Germinal center (tissue), 1 donor: ENCODE measurements at places on chromosomes 11 and 22.

DNA sequence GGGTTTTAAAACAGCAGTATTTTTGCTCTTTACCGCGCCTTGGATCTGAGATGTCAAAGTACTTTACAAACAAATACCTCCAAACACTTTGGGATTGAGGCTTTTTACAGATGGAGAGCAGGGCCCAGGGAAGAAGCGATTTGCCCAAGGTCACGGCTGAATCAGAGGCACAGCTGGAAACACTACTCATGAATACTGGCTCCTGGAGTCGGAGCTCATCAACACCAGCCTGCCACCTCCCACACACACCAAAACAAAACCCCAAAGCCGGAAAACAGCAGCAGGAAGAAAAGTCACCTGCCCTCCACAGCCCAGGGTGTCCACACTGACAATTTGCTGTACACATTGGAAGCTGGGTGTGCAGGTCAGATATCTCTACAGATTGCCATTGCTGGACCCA is 339.4 kb downstream of the CADM1 start:
- DNase-seq: no peak

DNA sequence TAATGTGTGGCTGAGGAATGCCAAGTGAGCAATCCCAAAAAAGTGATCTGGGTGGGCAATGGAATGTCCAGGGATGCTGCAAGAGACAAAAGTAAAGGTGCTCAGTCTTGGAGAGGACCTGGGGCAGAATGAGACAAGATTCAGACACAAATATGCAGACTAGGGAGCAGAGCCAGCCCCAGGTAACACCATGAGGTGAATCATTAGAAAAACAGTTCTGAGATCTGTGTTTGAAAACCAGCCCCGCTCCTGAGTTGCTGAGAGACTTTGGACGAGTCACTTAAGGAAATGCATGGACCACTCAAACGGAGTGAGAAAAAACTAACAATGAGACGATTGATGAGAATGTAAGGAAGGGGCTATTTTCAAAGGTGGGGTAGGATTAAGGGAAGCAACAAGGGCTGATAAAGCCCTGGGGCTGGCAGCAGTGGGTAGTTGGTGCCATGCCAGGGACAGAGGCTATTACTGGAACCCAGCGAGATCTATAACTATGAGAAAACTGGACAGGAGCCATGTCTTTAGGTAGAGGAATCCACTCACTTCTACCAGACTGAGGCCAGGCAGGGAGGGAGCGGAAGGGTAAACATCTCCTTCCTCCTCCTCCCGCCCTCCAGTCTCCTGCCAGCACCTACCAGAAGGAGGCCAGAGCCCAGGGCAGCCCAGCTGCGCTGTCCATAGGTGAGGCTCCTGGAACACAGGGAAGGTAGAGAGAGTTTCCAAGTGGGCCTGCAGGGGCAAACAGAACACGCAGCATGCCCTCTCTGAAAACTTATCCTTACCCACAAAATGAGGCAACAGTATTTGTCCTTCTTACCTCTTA is 130.4 kb upstream of the TEAD1 start:
- DNase-seq: no peak

DNA sequence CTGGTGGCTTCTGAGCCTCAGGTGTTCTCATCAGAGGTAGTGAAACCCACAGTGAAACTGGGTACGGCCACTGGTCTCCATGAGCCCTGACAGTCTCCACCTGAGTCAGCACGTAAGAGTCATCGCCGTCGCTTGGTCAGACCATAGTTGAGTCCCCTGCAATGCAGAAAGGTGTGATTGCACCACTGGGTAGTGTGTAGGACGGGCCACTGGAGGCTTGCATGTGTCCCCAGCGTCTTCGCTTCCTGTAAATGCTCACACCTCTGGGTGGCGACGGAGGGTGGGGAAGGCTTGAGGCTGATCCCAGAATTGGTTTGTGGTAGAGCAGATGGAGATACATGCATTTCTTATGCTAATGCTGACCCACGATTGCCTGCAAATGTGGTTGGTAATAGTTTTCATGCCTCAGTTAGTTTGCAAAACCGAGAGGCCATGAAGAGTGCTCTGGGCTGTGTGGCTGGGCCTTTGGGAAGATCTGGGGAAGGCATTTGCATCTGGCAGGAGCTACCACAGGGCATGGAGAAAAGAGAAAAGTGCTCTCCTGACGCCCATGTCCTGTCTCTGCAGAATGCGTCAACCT is 26.5 kb downstream of the CTTN start:
- no peak for DNase-seq

DNA sequence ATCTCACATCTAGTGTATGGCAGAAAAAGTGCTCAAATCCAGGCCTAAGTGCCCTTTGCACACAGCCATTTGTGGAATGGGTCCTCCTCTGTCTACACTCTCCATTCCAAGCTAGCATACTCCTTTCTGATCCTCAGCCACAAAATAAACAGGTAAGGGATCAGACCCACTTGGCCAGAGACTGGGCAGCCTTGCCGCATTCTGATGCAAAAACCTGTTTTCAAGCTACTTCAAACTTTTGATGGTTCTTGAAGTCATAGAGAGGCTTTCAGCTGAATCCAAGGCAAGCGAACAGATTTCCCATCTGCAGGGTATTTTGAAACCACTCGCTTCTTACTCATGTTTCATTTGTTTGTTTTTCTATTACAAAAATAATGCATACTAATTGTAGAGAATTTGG is 136.6 kb upstream of the NAV2 start:
- no peak for DNase-seq

GRCh38 chr11:87597725-87598124 is 560.0 kb downstream of the TMEM135 start:
- DNase-seq: no peak

- DNase-seq: no peak
Observed at GRCh38 chr11:17414317-17414737, 25.9 kb upstream of the KCNJ11 start.

DNA sequence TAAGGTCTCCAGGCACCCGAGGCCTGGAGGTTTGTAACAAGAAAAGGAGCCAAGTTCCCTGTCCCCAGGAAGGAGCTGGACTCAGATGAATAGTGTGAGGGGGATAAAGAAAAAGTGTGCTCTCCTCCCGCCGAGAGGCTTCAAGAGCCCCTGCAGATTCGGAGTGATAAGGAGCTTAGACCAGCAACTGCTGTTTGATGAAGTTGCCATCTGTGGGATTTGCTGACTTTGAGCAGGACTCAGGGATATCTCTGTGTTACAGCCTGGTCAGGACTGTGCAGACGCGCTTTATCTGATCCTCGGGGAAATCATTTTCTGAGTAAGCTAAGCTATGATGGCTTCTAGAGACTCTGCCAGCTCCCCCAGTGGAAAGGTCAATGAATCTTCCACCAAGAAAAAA is 1017.0 kb downstream of the TBC1D22A start:
- no peak for DNase-seq

GRCh38 chr11:45212566-45213315 is 66.3 kb downstream of the PRDM11 start:
- no peak for DNase-seq

GRCh38 chr11:134597452-134597851 is 185.4 kb upstream of the B3GAT1 start:
- DNase-seq: no peak

DNA sequence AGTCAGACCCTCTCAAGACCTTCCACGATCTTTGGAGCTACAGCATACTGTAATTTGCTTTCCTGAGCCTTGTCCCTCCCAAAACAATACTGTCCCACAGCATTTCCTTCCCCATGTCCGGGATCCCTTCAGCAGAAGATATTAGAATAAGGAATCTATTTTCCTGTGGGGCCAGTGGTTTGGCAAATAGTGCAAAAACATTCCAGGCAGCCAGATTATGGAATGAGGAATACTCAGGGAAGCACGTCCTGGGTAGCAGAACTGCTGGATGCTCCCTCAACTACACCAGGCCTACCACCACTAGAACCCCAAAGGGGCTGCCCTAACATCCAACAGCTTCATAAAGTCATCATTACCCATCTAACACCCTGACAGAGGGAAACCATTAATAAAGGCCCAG is 61.5 kb downstream of the AAMDC start:
- no peak for DNase-seq

DNA sequence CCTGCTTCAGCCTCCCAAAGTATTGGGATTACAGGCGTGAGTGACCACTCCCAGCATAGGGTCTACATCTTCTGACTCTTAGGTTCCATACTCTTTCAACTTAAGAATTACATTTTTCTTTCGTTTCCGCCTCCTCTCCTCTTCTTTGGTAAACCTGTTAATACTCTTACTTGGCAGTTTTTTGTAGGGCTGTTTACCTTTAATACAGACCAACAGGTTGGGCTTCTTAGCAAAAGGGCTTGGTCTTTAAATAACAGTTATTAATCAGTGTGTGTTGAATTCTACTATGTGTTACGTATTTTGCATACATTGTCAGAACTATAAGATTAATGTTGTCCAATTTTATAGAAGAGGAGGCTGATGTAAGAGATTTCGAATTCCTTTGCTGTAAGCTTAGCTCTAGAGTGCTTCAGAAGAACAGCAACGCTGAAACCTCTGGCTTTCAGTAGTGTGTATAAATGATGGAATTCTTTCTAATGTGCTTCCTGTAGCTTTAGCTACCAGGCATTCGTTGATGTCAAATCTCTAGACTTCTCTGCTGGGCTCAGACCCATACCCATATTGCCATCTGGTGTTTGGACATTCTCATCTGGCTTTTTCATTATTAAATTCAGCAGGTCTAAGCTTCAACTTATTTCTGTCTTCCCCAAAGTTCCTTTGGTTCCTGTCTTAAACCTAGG is 3.1 kb downstream of the FDX1 start:
- no peak for DNase-seq

- DNase-seq: no peak
Observed at GRCh38 chr11:110128161-110128560, 35.0 kb downstream of the ZC3H12C start.

GRCh38 chr22:47174096-47174495 is 411.6 kb downstream of the TBC1D22A start:
- DNase-seq: no peak

DNA sequence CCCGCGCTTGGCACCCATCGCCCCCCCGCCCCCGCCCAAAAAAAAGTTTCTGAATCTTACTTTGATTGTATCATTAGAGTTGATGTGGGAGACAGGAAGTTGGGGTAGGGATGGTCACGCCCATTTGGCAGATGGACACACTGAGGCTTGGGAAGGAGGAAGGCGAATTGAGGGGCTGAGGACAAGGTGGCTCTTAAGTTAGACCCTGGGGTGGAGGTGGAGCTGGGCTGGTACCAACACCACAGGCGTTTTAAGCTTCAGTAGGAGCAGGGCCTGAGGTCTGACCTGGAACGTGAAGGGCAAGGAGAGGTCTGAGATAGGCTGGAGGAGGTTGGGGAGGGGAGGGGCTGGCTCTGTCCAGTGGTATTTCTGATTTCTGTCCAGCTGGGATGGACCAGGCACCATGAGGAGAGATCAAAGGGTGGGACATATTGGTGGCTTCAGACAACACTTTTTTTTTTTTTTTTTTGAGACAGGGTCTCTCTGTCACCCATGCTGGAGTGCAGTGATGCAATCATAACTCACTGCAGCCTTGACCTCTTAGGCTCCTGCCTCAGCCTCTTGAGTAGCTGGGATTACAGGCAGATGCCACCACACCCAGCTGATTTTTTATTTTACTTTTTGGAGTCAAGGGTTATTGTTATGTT is 799 bp upstream of the CDC42BPG start:
- DNase-seq: no peak

- DNase-seq: no peak
Observed at GRCh38 chr11:29251738-29252137, 765.1 kb downstream of the KCNA4 start.

DNA sequence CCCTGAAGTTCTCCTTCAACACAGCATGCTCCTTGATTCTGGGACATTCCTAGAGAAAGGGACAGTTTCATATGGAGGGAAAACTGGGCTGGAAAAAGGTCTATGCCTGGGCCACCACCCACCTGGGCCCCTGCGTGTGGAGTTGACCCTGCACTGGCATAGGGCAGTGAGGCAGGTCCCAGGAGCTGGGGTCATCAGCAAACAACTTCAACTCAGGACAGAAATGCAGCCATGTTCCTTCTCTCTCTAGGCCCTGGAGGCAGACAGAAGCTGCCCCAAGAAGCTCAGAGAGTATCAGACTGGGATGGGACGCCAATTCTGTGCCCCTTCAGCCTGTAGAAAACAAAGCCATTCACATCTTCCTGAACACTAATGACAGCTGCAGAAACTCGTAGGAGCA is 34.9 kb downstream of the RTL6 start:
- no peak for DNase-seq

DNA sequence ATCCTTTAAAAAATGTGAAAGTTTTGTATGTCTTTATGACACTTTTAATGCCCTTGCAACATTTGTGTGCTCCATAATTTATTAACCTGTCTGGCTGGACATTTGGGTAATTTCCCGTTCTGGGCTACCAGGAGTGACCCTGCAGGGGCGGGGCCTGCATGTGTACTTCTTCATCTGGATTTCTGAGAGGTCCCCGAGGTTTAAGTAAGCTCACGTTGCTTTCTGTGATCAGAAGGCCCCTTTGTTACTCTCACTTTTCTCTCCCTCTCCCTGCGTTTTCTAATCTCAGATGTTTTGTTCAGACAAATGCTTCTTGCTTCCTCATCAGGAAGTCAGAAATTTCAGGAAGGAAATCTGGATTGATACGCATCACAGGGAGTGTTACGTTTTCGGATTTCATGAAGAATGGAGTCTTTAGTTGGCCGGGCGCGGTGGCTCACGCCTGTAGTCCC is 78.9 kb upstream of the CRYBB3 start:
- no peak for DNase-seq

DNA sequence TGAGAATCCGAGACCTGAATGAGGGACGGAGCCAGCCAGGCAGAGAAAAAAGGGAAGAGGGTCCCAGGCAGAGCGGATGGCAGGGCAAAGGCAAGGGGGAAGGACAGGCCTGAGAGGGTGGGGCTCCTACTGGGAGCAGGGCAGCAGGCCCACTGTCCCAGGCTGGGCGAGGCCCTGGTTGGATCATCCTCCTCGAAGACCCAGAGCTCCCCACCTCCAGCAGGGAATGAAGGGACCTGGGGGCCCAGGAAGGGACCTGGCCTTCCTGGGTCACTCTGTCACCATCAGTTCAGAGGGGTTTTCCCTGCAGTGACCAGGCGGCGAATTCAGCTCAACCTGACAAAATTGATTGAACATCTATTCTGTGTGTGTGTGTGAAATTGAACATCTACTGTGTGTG is 4.0 kb downstream of the CD5 start:
- no peak for DNase-seq

DNA sequence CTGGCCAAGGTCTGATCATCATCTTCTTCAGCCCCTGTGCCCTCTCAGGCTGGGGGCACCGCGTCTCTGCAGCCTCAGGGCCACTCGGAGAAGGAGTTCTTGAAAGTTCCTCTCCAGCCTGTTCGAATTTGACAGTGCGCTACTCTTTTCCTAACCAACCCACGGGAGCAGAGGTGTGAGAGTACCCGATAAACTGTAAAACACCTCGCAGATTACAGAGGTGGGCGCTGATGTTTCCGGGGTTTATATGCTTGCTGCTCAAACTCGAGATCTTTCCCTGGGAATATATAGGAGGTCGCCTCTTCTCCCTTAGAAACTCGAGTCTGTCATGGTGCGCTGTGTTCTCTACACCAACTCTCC is 515 bp downstream of the CTR9 start:
- DNase-seq: peak; percentile 11

GRCh38 chr11:45083544-45084087 is 62.8 kb upstream of the PRDM11 start:
- DNase-seq: no peak
